ENCODE measurements at places on chromosomes 3 and 15.

- DNase-seq: no peak
Observed at GRCh38 chr3:48371651-48372376, at the start of gene FBXW12. TSS of gene FBXW12 (plus strand) at chr3:48372219. CDS start at chr3:48372768, 549 bp downstream.

DNA sequence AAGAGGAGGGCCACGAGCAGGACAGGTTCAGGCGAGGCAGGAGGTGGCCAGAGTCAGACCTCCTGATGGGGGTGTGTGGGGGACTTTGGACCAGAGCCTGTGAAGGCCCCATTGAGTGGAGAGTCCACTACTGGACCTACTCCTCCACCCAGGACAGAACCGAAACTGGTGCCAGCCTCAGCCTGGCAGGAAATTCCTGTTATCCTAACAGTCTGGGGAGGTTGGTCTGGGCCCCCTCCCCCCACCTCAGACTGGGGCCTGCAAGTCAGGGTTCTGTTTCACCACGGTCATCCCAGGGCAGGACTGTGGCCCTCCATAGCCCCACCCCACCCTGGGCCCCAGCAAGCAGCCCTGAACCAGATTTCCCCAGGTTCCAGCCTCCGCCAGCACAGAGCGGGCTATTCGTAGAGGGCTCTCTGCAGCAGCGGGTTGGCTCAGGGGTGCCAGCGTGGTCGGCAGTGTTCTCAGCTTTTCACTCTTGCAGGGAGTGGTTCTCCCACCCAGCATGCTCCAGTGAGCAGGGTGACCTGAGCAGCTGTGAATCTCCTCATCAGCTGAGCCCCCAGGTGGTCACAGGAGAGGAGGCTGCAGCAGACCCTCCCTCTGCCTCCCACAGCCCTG lies 217.3 kb downstream of the TBC1D2B start:
- DNase-seq: no peak

DNA sequence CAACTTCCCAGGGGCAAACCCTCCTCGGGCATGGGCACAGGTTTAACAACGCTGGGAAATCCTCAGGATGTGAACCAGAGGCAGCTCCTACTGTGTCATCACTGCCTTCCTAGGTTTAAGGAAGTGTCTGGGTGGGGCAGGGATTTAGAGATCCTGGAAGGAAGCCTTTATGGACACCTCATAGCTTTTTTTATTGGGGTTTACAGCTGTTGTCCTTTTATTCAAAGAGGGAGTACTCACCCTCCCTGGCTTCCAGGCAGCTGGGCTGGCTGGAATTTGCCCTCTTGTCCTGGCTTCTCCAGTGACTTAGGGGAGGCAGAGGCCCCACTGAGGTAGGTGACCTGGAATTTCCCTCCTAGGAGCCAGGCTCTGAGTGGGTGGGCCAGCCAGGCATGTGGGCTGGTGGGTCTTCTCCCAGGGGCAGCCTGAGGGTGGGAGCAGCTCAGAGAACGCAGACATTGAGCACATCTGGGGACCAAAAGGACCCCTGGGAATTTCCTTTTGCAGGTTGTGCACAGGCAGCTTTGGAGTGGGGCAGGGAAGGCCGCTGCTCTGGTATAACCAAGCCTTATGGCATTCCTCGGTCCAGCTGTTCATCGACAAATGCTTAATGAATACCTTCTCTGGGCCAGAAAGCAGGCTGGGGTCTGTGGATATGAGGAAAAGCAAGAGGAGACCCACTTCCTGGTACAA lies 13.5 kb upstream of the FAM3D start:
- no peak for DNase-seq

DNA sequence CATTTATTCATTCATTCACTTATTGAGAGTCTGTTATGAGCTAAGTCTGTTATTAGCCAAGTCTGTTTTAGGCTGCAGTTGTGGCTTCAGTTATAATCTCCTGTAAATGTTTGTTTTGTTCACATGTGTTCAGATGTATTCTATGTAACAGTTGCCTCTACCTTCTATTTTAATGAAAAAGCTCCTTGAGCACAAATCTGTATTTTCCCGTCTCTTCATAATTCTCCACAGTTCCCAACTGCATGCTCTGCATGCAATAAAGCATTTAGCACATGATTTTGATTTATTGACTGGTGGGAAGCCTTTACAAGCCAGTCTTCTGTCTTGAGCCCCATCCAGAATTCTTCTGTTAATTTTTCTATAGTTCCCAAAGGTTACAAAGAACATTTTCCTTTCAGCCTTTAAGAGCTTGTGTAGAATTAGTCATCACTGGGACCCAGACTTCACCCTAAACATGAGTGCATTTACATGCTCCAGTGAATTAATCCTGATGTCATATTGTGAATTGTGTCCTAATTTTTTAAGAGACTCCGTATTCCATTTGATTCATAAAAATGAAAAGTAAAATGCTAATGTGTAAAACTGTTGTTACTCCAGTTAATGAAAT lies 122.3 kb upstream of the NR2E3 start:
- no peak for DNase-seq

GRCh38 chr3:40895109-40895508 lies 304.2 kb upstream of the CTNNB1 start:
- no peak for DNase-seq

DNA sequence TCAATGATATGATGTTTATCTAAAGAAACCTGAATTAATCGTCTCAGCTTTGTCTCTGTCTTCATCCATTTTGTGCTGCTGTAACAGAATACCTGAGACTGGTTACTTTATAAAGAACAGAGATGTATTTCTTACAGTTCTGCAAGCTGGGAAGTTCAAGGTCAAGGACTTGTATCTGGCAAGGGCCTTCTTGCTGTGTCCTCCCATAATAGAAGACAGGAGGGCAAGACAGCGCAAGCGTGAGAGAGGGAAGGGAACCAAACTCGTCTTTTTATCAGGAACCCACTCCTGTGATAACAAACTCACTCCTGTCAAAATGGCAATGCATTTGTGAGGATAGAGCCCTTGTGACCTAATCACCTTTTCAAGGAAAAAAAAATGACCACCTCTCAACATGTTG lies 131.5 kb downstream of the GHSR start:
- no peak for DNase-seq

DNA sequence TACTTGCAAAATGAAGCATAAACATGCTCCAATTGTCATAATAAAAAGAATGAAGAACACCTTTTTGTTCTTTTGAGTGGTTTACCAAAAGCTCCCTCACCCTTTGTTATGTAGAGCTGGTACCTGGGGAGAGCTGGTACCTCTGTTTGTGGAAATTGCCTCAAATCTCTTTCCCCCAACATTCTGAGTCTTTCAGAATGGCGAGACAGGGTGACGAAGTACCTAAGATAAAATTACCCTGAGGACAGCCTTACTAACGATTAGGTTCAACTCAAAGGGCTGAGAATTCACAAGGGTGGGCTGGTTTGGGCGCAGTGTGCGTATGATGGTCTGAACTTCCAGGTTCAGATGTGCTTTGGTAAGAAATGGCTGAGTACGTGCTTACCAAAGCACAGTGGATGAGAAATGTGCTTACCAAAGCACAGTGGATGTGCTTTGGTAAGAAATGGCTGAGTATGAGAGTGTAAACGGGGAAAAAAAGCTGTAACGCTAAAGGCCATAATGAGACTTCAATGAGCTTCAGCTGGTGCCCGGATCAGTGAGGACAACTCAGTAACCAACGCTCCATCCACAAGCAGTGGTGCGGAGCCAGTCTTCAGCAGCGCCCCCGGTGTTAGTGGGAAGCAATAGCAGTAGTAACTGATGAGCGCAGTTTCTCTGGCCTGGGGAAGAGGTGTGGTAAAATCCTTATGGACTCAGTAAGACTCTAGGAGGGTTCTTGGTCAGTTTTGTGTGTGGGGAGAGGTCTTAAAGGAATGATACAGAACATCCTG lies 72.3 kb upstream of the LRIG1 start:
- DNase-seq: no peak

- no peak for DNase-seq
Observed at GRCh38 chr3:188396900-188397299, 242.9 kb downstream of the LPP start.

- no peak for DNase-seq
Observed at GRCh38 chr3:99407257-99407656, 231.1 kb upstream of the COL8A1 start.

- DNase-seq: no peak
Observed at GRCh38 chr15:62887113-62887570, 155.4 kb upstream of the TPM1 start.

- no peak for DNase-seq
Observed at GRCh38 chr3:99466331-99466730, 172.1 kb upstream of the COL8A1 start.

GRCh38 chr3:37601832-37602231 lies 259.8 kb upstream of the CTDSPL start:
- no peak for DNase-seq

DNA sequence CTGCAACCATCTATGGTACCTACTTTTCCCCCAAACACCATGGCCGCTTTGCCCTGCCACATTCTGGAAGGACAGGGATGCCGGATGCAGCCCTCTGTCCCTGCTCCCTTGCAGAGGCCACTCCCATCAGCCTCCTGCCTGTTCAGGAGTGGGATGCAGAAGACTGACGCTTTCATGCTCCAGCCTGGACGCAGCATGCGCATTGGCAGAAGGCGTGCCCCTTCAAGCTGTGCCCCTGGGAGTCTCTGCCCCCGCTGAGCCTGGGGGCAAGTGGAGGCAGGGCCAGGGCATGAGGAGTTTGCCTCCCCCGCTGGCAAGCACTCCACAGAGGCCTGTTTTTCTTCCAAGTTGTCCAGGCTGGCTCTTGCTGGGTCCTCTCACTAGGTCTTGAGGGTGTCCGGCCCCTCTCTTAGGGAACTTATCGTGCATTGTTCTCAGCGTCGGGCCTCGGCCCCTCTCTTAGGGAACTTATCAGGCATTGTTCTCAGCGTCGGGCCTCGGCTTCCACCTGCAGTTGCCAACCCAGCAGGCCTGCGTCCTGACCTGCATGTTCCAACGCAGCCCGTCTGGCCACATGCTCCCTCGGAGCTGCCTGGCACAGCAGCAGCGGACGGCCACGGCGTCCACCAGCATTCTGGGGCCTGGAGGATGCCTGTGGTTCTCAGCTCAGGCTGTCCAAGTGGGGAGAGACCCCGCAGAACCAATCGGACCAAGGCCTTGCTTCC lies 14.6 kb upstream of the SNRPA1 start:
- DNase-seq: no peak

DNA sequence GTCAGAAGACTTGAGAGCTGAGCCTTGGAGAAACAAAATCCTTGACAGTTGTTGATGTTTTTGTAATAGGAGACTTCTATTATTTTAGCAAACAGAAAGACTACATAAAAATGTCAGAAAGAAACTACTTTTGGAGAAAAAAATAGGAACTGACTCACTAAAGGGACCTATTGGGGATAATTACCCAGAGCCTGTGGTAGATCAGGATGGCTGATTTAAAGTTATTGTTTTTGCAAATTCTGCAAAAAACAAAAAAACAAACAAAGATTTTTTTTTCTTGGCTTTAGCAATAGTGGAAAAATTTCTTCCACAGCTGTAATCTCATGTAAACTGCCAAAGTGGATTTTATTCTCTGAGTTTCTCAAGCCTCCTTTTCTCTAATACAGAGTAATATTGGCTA lies 101.5 kb upstream of the SATB1 start:
- no peak for DNase-seq

- DNase-seq: no peak
Observed at GRCh38 chr3:57764794-57765193, 8.7 kb downstream of the SLMAP start.

DNA sequence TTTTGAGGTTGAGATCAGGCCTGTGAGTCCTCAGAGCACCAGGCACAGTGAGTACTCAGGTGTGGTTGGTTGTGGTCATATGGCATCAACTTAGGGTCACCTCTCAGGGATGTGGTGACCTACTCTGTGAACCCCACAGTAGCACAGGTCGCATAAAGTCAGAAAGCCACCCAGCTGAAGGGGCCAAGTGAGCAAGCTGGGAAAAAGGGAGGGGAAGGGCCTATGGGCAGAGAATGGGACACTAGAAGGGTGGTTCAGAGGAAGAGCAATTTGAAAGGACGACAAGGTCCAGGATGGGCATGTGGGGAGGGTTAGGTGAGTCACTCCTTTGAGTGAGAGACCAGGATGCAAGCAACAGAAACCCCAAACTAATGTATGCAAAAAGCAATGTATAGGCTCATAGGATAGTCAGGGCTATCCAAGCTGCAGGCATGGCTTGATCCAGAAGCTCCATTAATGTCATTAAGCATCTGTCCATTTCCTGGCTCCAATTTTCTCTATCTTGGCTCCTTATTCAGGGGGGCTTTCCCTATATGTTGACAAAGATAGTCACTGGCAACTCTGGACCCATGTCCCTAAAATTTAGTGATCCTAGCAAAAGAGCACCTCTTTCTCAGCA lies 33.5 kb downstream of the HMCES start:
- no peak for DNase-seq

DNA sequence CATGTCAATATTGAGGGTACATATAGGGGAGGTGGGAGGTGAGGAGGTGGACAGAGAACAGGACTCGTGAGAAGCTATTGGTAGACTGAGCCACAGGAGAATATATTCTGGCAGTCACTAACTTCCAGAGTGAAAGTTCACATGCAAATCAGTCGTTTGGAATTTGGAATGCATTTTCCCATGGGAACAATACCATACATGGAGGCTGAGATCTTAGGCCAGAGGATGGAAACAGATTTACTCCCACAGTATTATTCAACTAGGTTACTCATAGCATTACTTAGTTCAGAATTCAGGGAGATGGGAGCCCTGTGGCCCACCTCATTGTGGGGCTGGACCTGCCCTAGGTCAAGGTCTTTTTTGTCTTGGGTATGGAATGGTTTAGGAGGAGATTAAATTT lies 36.4 kb upstream of the ABHD2 start:
- no peak for DNase-seq

GRCh38 chr3:14565868-14566588 lies 25.9 kb upstream of the GRIP2 start:
- DNase-seq: no peak

GRCh38 chr3:158790901-158791589 lies 10.8 kb upstream of the MFSD1 start:
- DNase-seq: no peak

GRCh38 chr15:83571820-83572707 lies 81.9 kb upstream of the ADAMTSL3 start:
- no peak for DNase-seq
